ENCODE measurements at places on chromosomes 1 and 21. TPM values are rescaled to one million over a fixed set of nuclear protein-coding genes. Genes with fewer than 3 reads are reported as not detected.

SSBP3 gene
- 47.7 TPM for total RNA-seq

DNA sequence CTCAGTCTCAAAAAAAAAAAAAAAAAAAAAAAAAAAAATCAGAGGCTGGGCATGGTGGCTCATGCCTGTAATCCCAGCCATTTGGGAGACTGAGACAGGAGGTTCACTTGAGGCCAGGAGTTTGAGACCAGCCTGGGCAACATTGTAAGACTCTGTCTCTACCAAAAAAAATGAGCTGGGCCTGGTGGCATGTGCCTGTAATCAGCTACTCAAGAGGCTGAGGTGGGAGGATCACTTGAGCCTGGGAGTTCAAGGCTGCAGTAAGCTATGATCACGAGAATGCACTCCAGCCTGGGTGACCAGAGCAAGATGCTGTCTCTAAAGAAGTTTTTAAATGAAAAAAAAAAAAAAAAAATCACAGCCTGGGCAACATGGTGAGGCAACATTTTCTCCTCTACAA lies 10.3 kb downstream of the SEMA4A start:
- no peak for DNase-seq

DNA sequence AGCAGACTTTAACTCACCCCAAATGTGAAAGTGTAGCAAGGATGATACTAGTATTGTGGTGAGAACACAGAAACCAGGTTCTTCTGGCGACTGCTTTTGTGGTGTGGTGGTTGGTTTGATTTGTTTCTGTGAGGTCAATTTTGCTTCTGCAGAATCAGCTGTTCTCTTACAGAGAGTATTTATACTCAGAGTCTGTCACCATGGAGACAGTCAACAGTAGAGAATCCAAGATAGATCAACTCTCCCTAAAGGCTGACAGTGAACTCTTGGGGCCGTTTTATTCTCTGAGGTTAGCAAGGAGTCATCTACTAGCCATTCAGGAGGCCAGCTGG lies at the start of gene CFAP107:
CFAP107 (plus strand) TSS at position 209 of the 332 bp plus-strand sequence. CDS start 231 bp downstream, outside the sequence.
- DNase-seq, result no peak

GRCh38 chr1:57638239-57638638 lies 214.4 kb upstream of the DAB1 start:
- no peak for DNase-seq

DNA sequence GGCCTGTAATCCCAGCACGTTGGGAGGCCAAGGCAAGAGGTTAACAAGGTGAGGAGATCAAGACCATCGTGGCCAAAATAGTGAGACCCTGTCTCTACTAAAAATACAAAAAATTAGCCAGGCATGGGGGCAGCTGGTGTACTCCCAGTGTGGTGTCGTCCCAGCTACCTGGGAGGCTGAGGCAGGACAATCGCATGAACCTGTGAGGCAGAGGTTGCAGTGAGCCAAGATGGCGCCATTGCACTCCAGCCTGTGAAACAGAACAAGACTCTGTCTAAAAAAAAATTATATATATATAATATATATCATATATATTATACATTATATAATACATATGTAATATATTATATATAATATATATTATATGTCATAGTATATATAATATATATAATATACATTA lies 249.2 kb upstream of the TPTE start:
- no peak for DNase-seq

DCST1 gene
- total RNA-seq, result not detected

CLCA4 gene
- not detected for total RNA-seq

DNA sequence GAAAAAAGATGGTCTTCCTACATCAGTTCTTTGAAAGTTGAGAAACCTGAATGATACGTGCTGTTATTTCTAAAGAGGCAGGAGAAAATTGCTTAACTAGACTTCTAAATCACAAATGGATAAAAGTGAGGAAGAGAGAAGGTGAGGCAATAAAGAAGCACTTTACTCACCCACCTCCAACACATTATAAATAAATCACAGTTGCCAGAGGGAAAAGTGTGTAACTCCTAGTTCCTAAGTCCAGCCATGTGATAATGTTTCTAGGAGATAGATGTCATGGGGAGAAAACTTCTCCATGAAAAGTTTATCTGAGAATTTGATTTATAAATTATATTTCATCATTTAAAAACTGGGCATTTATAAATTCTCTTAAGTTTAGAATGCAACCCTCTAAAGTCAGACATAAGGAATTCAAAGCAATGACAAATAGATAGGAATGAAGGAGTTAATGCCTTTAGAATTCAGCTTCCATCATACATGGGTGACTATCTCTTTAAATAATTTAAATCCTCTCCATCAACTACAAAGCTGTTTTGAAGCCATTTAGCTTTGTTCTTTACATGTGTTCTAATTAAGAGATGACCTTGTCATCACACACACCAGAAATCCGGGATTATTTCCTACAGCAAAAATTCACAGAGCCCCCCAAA lies 60.0 kb downstream of the NRIP1 start:
- no peak for DNase-seq

DNA sequence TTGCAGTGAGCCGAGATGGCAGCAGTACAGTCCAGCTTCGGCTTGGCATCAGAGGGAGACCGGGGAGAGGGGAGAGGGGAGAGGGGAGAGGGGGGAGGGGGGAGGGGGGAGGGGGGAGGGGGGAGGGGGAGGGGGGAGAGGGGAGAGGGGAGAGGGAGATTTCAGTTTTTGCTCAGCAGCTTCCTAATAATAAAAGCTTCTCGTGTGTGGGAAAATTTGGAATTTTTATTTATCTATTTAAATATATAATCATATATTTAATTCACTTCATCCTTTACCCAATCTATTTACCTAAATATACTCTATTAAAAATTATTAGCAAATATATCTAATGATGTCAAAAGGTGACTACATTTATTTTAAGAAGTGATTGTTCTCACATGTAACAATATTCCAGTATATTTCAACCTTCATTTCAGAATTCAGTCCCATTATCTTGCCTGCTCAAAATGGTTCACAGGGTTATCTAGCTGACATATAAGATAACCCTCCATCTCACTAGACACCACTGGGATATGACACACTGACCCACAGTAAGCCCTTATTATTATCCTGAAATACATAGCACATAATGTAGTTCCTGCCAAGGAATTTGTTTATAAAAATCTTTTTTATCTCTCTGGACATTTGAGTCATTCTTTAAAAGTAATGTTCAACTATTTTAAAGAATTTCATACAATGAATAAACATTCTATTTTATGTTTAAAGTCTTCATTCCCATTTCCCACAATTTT lies 105.9 kb downstream of the GPATCH2 start:
- no peak for DNase-seq

GRCh38 chr1:229254910-229255541 lies 15.9 kb upstream of the RAB4A start:
- no peak for DNase-seq

GRCh38 chr1:232040260-232040659 lies 413.7 kb downstream of the DISC1 start:
- DNase-seq, result no peak

GRCh38 chr1:40633931-40634376 lies 31.5 kb downstream of the RIMS3 start:
- no peak for DNase-seq

GRCh38 chr1:116031302-116031835 lies 55.1 kb downstream of the SLC22A15 start:
- DNase-seq, result no peak

GPR89A gene
- 25.0 TPM for total RNA-seq

DNA sequence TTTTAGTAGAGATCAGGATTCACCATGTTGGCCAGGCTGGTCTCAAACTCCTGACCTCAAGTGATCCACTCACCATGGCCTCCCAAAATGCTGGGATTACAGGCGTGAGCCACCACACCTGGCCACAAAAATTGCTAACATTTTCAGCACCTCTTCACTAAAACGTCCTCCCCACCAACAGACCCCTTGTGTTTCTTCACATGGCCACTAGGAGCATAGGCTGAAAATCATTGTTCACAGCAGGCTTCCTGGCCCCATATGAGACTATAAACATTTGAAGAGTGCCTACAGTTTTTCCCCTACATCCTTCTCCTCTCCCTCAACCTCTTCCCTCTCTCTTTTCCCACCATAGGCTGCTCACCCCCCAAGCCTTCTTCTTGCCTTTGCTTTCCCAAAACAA lies 28.0 kb upstream of the SFPQ start:
- no peak for DNase-seq

- DNase-seq, result no peak
Observed at GRCh38 chr1:63780565-63780964, 6.7 kb downstream of the ROR1 start.

DNA sequence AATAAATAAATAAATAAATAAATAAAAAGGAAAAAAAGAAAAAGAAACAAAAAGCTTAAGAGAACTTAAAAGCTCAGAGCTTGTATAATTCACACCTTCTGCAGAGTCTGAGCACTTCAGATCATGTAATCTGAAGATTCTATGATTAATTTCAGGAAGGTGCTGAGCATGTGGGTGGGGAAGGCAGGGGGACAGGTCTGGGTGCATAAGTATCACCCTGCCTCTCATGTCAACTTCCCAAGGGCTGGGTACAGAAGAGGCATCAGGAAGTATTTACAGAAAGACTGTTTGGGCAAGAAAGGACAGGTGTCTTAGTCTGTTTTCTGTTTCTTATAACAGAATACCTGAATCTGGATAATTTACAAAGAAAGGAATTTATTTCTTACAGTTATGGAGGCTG lies 20.4 kb upstream of the PADI2 start:
- no peak for DNase-seq

DNA sequence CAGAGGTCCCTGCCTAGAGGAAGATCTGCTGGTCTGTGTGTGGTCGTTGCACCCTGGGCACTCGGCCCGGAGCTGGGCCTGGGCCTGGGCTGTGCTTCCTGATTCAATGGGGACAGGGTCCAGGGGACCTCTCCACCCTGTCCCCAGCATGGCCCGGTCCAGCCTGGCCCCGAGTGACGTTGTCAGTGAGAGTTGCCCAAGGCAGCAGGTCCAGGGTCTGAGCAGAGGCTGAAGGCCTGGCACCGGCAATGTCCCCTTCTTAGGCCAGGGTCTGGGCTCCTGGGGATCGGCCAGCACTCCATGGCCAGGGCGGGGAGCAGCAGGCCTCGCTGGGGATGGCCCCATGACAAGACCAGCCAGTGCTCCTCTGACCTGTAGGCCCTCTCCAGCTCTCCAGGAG lies 15.6 kb upstream of the PEX10 start:
- no peak for DNase-seq

DNA sequence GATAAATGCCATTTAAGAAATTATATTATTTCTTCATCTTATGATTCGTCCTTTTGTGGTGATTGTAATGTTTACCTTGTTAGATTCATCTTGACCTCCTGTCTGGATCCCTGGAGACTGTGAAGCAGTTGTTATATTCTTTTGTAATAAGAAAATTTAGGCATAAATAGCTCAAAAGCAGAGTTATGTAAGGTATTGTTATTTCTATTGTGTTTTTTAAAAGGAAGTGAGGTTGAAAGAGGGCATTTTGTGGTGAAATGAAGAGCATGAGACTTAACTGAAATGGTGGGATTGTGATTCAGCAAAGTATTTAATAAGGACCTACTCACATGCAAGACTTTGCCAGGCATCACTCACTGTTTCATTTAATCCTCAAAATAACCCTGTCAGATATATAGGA lies 104.0 kb downstream of the PDE4B start:
- DNase-seq, result no peak

- DNase-seq, result no peak
Observed at GRCh38 chr1:168266644-168267186, 14.0 kb upstream of the TBX19 start.

DNA sequence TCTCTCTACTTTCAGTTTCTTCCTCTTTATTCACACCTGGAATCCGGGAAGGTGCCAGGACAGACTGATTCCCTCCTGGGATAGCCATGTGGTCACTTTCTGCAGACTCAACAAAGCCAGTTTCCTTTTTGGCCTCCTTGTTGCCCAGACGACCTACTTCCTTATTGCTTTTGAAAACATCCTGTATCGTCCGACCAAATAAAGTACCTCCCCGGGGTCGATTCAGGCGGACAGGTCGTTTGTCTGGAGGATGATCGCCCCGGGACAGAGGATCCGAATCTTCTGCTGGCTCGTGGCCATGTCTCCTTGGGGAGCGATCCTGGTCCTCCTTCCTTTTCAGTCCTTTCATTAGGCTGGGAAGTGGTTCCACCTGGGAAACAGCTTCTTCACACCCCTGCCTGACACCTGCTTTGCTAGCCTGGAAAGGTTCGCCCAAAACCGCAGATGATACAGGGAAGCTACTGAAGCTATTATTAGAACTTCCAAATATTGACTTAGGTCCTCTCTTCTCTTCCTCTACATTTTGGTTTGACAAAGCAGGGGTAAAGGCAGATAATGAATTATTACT lies 1.2 kb downstream of the MCM3AP start:
- DNase-seq, result no peak

NKAIN1 gene
- not detected for total RNA-seq
